Central memory CD8-positive, alpha-beta T cell (primary cell): ENCODE measurements at places on chromosomes 5 and 9.

DNA sequence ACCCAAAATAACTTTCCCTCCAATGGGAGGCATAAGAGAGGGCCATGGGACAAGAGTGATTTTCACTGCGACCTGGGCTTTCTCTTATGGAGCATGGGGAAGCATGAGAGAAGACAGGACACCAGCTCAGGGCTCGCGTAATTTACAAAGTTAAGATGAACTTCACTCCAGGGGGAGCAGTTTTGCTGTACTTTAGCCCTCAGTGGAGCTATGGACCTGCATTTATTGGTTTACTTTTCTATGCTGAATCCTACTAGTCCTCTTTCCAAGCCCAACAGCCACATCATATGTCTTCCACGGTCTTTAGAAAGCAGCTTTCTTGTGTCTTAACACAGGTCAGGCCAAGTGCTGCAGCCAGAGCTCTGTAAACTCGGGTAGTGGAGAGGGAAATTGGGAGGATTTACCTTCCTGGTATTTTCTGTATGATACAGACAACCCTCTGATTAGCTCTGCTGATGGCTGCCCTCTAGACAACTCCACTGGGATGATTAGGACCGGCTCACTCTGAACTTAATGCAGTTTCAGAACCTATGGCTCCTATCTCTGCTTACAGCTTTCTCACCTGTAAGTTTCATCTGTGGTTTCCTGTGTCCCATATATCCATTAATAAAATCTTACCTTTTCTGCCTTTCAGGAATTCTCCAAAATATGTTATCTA is 581.0 kb upstream of the RORB start:
- no peak for DNase-seq

DNA sequence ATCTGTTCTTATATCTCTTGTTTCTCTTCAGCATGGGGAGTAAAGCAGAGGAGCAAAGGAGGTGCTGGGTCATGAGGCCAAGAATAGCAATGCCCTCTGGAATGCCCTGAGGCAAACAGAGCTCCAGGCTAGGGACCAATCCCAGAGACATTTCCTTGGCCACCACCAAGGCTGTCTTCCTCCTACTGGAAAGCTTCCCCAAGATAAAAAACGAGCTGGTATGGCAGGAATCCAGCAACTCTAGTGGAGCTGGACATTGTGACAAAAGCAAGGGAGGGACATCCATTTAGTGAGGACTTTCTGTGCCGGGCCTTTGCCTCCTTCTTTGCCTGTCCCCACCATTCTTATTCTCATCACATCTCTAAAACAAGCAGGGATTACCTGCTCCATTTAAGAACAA is 161.6 kb downstream of the ASTN2 start:
- DNase-seq, result no peak

DNA sequence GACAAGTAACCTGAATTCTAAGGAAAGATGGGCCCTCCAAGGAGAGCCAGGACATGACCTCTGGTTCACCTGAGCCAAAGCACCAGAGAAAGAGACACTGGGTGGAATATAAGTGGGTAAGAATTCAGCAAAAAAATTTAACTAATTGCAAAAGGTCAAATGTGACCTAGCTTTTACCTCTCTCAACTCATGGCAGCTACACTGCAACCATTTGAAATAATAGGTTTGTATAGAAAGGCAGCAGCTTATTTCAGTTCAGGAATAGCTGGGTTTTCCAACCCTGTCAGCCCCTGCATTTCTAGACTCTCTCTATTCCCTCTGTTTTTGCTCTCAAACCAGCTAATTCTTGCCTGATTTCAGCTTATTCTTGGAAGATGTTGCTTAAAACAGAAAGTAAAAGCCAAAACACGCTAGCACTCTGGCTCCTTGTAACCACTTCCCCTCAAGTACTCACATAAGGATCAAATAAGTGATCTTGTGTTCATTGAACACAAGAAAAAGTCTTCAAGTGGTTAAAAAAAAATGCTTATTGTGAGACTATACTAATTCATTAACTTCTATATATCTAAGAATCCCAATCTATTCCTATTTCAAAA is 101.1 kb upstream of the NR4A3 start:
- no peak for DNase-seq

GRCh38 chr5:56169281-56169680 is 63.8 kb downstream of the ANKRD55 start:
- DNase-seq, result no peak

DNA sequence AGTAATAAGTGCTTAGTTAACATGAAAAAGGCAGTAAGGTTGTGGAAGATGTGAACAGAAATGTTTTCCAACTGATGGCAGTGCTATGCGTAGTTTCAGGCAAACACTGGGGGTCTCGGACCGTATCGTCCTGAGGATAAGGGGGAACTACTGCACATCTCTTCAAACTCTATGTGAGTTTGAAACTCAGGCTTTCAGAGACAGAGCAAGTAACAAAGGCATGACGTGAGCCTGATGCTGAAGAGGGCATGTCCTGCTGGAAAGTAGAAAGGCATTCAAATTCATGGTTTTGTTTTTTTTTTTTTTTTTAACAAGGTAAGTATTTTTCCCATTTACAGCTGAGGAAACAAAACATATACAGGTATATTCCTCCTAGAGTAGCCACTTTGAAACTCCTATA is 59.9 kb downstream of the TRIM36 start:
- DNase-seq, result no peak

GRCh38 chr5:80034559-80034958 is 589 bp upstream of the THBS4 start:
- no peak for DNase-seq

GRCh38 chr5:3347741-3348140 is 247.9 kb upstream of the IRX1 start:
- DNase-seq, result no peak

GRCh38 chr5:131230406-131230805 is 33.4 kb upstream of the CDC42SE2 start:
- no peak for DNase-seq

DNA sequence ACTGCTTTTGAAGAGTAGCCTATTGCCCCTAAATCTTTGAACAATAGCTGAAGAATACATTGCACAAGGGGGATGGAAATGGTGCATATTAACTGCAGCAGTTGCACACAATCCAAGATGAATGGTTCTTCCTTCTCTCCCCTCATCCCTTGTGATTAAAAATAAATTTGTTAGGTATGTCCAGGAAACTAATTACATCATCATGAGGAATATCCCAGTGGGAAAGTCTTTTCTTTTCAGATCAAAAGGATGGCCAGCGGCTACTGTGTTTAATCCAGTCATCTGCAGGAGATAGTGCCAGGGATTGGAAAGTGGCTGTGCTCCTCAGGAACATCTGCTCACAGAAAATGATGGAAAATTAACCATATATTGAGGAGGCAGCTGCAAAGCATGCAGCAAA is 508.4 kb upstream of the SEMA6A start:
- DNase-seq, result no peak

DNA sequence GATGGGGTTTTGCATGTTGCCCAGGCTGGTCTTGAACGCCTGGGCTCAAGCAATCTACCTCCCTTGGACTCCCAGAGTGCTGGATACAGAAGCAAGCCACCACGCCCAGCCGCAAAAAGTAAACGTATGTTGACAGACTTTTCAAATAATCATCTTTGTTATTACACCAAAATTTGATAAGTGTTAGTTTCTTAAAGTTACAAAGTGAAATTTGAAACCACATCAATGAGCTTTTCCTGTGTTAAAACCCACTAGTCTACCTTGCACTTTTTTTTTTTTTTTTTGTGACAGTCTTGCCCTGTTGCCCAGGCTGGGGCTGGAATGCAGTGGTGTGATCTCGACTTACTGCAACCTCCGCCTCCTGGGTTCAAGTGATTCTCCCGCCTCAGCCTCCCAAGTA is 29.9 kb downstream of the SPACA9 start:
- peak; percentile 25 for DNase-seq

GRCh38 chr5:59506285-59506877 is 387.1 kb downstream of the PDE4D start:
- no peak for DNase-seq

DNA sequence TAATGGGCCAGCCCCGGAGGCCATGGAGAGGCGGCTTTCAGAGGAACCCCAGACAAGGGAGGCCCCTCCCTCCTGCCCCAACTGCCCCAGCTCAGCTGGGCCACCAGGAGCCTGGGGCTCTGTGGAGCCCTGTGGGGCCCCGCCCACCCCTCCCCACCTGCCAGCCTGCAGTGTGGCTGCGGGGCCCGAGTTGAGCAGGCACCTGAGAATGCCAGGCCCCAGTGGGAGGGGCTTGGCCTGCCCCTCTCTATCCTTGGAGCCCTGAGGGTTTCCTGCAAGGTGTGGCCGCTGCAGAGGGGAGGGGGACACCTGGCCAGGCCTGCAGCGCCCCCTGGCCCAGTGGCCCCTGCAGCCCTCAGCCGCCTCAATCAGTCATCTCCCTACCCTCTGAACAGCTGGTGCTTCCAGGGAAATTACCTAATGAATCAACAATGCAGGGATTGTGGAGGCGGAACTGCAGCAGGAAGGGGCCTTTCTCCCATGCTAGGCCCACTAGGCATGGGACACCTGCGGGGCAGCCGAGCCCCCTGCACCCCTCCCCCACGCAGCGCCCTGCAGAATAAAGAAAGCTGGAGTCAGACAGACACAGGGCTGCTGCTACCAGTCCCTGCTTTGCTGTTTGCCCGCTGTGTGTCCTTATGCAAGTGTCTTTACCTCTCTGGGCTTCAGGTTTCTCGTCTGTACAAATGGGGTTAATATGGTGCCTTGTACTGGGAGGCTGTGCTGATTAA is 48.0 kb downstream of the LMX1B start:
- DNase-seq, result no peak

GRCh38 chr9:98214811-98215210 is 22.4 kb upstream of the CORO2A start:
- DNase-seq, result no peak

DNA sequence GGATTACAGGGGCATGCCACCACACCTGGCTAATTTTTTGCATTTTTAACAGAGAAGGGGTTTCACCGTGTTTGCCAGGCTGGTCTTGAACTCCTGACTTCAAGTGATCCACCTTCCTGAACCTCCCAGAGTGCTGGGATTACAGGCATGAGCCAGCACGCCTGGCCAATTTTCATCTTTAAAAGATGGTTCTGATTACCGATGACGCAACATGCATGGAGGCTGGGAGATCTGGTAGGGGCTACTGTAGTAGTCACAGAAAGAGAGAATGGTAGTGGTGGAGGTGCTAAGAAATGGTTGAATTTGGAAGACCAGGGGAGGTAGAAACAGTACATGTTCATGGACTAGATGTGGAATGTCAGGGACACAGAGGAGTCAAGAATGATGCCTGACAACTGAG is 22.4 kb upstream of the RETREG1 start:
- DNase-seq, result no peak

GRCh38 chr5:134005417-134006061 is 764 bp upstream of the VDAC1 start:
- DNase-seq, result no peak

DNA sequence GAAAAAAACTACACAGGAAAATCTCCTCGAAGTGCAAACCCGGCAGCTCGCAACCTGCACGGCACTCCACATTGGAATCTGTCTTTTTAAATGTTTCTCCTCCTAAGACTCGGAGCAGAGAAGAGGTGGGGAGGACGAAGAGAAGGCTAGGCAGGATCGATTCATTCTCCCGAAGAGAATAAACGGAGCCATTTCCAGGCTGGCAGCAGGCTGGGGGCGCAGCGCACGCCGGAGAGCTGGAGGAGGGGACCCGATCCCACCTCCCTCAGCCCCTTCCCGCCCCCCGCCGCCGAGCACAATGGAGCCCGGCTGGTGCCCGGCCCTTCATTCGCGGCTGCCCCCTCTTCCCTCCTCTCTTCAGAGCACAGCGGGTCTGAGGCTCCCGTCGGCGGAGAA is 628 bp downstream of the HOMER1 start:
- no peak for DNase-seq

GRCh38 chr5:97420646-97421045 is 237.6 kb upstream of the RIOK2 start:
- DNase-seq, result no peak

GRCh38 chr5:108024986-108025385 is 354.2 kb upstream of the EFNA5 start:
- DNase-seq, result no peak
